ENCODE measurements at places on chromosomes 5 and 9. TPM values are rescaled to one million over a fixed set of nuclear protein-coding genes. Genes with fewer than 3 reads are reported as not detected.

- no peak for DNase-seq
Measured at GRCh38 chr9:89621031-89621430, 16.2 kb downstream of the GADD45G start.

DNA sequence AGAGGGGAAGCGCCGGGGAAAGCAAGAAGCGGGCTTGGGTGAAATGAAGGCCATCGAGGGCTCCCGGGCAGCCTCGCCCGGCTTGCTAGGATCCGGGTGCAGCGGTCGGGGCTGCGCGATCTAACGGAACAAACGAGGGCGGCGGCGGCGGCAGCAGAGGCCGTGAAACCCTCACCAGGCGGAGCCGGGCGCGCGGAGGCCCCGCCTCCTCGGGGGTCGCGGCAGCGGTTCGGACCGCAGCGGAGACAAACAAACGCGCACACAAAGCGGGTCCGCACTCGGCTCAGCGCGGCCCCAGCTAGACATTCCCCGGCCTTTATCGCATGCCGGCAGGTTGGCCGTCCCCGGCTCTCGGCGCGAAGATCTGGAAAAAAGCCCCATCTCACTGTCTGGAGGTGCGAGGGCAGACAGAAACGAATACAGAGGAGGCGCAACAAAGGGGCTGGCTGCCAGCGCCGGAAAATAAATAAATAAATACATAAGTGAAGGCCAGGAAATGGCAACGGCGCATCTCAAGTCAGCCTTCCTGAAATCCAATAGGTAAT is 10.5 kb upstream of the TRIM36 start:
- DNase-seq, result no peak

Gene GABRA1
- total RNA-seq, result not detected

- no peak for DNase-seq
Measured at GRCh38 chr5:66701244-66701643, 105.1 kb downstream of the MAST4 start.

DNA sequence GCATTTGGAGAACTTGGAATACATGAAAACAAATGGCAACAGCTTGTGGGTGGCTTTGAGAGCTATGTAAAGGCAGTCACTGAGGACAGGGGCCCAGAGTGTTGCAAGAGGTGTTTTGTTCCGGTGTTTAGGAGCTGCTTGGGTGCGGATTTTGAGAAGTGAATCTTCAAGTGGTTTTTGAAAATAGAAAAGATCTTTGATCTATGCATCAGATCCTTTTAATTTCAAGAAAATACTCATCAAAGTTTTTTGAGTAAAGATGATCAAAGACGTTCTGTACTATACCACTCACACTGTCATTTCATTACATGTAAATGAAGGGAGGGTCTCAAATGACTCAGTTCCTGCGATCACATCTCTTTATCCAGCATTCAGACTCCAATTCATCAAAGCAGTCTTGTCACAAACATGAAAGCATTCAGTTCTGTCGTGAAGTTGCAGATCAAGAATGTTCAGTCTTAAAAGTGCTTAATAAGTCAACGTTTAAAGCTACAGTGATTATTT is 112.5 kb downstream of the WDR41 start:
- no peak for DNase-seq

- no peak for DNase-seq
Measured at GRCh38 chr5:163432544-163432943, 4.9 kb upstream of the CCNG1 start.

- no peak for DNase-seq
Measured at GRCh38 chr9:130448771-130449603, 4.2 kb downstream of the ASS1 start.

Gene SHROOM1
- 10.6 TPM for total RNA-seq

GRCh38 chr5:62896121-62896893 is 317.7 kb downstream of the LRRC70 start:
- no peak for DNase-seq

- DNase-seq, result no peak
Measured at GRCh38 chr5:155826611-155827507, 500.1 kb upstream of the SGCD start.

GRCh38 chr5:7873216-7873615 is 4.3 kb downstream of the MTRR start:
- DNase-seq, result no peak

Gene DAB2
- total RNA-seq, result 221 TPM

GRCh38 chr9:76932757-76933156 is 26.8 kb upstream of the PRUNE2 start:
- no peak for DNase-seq

DNA sequence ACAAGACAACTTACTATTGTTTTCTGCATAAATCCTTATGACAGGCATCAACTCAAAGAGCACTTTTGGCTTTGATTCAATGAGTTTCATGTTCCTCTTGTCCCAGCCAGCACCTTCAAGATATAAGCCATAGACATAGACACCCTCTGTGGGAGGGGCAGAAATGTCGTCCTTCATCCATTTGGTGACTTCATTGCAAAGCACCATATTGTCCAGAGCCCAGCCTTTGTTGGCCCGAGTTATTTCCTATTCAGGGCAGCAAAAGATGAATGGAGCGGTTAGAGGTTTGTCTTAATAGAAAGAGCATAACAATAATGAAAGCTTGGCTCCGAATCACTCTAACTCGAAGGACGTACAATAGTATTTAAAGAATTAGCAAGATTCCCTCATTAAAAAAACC is 243.9 kb downstream of the DNAH5 start:
- DNase-seq, result no peak

Gene SPATA31C1
- total RNA-seq, result not detected

Gene CNTFR
- total RNA-seq, result 116 TPM

- no peak for DNase-seq
Measured at GRCh38 chr5:137114529-137114928, 384.6 kb downstream of the SPOCK1 start.

Gene PCDHGC5
- total RNA-seq, result 1.1 TPM

Gene HK3
- 41.1 TPM for total RNA-seq

DNA sequence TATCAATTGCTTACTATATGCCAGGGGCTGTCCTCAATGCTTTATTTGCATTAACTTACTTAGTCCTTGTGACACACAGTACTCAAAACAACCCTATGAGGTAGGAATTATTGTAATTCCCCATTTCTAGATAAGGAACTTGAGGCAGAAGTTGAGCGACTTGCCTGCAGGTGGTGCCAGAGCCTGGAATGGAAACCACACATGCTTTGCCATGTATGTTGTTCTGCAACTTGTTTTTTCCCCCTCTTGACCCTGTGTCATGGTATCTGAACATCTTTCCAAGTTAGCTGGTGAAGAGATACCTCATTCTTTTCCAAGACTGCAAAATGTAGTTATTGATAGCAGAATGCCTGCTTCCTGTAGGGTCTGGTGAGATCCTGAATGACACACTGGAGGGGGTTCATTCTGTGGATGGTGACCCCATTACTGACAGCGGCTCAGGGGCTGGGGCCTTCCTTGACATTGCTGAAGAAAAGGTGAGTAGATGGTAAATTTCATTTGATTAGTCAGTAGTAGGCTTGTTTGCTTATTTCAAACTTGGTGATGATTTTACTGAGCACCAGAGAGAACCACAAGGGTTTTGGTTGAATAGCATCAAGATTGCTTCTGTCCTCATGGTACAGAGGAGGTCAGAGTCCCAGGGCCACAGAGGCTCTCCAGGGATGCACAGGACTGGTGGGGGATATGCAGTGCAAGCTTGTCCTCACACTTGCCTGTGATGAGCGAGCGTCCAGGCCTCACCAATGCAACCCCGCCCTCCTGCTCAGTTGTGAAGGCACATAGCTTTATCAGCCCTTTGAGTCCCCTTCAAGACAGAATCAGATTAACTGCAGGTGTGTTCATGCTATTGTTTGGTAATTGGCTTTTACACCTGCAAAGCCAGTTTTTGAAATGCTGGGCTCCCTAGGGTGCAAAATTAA is 57.0 kb downstream of the COL15A1 start:
- DNase-seq, result no peak

GRCh38 chr5:2282034-2282690 is 399.4 kb upstream of the IRX4 start:
- DNase-seq, result no peak

Gene CTSV
- total RNA-seq, result 0.22 TPM

Gene RGMB
- total RNA-seq, result 11.3 TPM

Gene VAV2
- total RNA-seq, result 19.3 TPM

DNA sequence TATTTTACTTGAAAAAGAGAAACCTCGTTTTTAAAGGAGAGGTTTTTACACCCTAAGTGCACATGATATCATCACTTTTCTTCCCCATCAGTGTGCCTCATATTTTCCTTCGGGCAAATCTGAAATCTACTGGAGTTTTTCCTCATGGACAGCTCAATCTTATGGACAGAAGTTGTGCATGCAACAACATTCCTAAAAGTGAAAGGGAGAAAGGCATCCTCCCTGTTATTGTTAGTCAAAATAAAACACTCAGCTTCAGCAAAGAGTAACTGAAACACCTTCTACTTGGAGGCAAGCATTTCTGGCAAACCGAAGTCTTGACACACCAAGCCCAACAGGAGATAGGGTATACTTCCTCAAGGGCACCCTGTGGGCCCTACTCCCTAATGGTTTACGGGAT is 217.9 kb downstream of the BNC2 start:
- DNase-seq, result no peak

Gene TNFSF15
- 0.29 TPM for total RNA-seq

Gene NIM1K
- 0.58 TPM for total RNA-seq

Gene IRX4
- not detected for total RNA-seq

- no peak for DNase-seq
Measured at GRCh38 chr5:125575891-125576505, 829.6 kb upstream of the ZNF608 start.

- no peak for DNase-seq
Measured at GRCh38 chr5:143418140-143418866, 14.8 kb upstream of the NR3C1 start.

DNA sequence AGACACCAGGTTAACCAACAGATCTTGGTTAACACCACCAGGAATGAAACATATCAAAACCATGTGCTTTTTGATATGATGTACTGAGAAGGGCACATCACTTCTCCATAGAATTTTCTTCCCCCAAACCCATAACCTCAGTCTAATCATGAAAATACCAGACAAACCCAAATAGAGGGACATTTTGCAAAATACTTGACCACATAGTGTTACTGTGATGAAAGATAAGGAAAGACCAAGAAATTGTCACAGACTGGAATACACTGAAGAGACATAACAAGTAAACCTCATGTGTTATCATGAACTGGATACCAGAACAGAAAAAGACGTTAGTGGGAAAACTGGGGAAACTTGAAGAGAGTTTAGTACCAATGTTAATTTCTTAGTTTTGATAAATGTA is 74.9 kb upstream of the VCAN start:
- no peak for DNase-seq

GRCh38 chr9:35781066-35781465 is 10.3 kb upstream of the NPR2 start:
- DNase-seq, result no peak

Gene PCDHB4
- total RNA-seq, result 2.5 TPM

DNA sequence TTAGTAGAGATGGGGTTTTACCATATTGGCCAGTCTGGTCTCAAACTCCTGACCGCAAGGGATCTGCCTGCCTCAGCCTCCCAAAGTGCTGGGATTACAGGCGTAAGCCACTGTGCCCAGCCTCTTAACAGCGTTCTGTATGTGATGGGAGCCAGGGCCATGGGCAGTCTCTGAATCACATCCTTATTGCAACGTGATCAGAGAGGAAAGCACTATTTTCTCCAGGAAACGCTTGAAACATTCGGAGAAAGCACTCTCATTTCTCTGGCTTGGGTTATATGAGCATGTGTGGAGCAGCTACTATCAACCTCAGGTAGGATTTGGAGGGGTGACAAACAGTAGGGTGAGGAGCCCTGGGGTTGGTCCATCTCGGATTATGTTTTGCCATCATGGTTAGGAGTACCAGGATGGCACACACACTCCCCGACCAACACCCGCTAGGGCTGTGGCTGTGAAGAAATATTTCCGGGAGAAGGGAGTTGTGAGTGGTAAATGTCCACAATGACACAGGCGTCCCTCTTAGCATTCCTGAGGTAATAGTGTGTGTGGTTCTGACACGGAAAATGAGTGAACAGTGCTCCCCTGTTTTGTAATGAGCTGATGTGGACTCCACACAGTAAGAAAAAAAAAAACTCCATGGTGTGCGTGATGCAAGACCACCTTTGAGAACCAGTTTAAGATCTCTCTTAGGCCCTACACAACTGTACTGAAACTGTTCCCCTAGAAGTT is 406.2 kb upstream of the ZNF608 start:
- no peak for DNase-seq
